Left cardiac atrium (tissue), 4 donors: ENCODE measurements at places on chromosomes 12 and 14. TPM values are rescaled to one million over a fixed set of nuclear protein-coding genes. Genes with fewer than 3 reads are reported as not detected.

The CLEC4E gene
- 2.5 TPM for total RNA-seq

The FAM90A1 gene
- total RNA-seq = 0.16 TPM

The SLC38A4 gene
- 3.3 TPM for total RNA-seq

The C12orf54 gene
- not detected for total RNA-seq

The DAD1 gene
- 165 TPM for total RNA-seq

The KCNC2 gene
- total RNA-seq = not detected

The C12orf57 gene
- total RNA-seq = 249 TPM

The CLEC2A gene
- total RNA-seq = not detected

The HNF1A gene
- total RNA-seq = not detected

The MOK gene
- total RNA-seq = 15.3 TPM

The FLVCR2 gene
- 1.8 TPM for total RNA-seq
